Foreskin fibroblast (primary cell): ENCODE measurements at places on chromosomes 2 and 18.

DNA sequence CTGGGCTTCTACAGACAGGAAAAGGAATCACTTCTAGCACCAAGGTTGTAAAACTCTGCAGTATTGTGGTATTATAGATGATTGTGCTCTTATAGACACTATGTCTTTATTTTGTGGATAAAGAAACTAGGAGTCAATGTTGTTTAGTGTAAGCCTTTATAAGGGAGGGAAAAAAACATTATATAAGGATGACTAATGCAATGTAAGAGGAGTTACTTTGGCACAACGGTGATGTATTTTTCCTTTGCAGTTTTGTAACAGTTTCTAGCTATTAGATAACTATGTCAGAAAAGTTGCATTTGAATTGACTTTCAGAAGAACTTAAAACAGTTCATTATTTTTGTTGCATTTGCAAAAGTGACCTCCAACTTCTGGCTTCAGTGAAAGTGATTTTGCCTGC lies 545.4 kb downstream of the CCDC85A start:
- no peak for DNase-seq

- DNase-seq: no peak
Observed at GRCh38 chr2:3075991-3076340, 301.7 kb downstream of the EIPR1 start.

GRCh38 chr2:227627769-227628168 lies 10.5 kb downstream of the SCYGR4 start:
- DNase-seq: no peak

DNA sequence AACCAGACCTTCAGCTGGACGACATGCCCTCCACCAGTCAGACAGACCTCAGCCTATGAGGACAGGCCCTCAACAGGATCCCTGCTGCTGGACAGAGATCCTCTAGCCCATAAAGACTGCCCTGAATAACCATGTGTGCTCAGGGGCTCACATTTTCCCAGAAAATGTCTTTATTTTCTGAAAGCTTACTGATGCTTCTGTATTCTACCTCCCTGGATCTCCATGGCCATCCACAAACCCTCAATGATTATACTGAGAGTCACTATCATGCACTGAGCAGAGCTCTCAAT lies 1.8 kb upstream of the PTPN18 start:
- no peak for DNase-seq

DNA sequence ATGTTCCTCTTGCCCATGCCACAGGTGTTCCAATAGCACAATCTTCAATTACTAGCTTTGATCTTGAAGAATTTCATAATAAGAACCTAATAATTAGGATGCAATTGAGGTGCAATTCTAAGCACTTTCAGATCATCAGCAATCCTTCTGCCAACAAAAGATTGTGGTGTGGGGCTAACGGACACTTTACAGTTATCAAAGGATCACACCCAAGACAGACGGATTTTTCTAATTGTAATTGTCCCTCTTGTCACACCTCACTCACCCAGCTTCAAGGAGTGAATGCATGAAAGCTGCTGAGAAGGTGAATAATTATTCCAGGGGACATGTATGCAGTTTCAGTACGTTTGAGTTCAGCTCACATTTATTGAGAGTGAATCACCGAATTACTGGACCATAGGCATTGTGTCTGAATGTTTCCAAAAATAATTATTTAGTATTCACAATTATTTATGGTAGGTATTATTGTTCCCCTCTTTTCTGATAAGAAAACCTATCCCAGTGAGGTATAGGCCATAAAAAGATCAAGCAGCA lies 438.5 kb upstream of the TRIB2 start:
- no peak for DNase-seq

- DNase-seq: no peak
Observed at GRCh38 chr2:13537771-13538349, 821.1 kb downstream of the TRIB2 start.

GRCh38 chr18:70423988-70424387 lies 135.1 kb downstream of the SOCS6 start:
- peak; percentile 51 for DNase-seq

DNA sequence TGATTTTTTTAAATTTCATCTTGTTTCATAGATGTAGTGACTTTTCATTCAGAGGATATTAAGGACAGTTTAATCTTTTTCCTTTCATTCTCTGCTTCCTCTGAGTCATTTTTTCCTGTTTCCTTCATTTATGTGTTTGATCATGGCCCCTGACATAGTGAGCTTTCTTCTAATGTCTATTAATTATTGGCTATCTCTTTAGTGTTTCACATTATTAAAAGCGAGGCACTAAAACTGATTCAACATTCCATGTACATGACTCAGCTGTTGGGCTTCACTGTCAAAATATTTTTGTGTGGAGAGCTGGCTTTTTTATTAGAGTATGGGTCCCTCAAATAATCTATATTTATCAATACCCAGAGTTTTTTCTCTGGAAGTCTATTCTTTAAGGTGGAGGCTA lies 125.8 kb downstream of the THSD7B start:
- DNase-seq: no peak

- no peak for DNase-seq
Observed at GRCh38 chr2:65487404-65487803, 55.0 kb upstream of the SPRED2 start.

DNA sequence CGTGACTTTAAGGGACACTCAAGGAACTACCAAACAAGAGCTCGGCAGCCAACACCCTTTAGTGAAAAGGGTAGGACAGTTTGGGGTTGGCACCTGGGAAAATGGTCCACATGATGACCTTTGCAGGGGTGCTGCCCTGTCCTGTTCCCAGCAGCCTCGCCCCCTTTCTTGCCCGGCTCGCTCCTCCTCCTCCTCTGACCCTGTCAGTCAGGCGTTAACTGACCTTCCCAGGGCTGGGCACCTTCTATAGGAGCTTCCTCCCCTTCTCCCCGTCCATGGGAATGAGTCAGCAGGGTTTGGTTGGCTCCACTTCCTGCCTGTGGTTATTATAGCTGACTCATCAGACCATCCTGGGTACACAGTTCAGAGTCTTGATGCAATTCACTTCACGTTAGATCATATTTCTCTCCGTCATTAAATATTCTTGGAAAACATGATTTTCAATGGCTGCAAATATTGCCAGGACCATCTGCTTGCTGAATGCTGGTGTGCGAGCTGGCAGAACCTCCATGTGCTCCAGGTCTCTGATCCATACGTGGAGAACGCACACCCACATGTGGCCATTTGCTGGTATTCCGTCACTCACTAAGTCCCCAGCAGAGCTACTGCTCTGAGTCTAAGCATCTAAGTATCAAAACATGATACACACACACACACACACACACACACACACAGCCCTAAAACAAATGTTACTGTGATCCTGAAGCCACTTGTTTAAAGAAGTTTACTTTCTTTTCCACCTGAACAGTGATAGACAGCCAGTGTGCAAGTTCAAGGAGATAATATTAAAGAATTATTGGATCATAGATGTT lies 185.0 kb downstream of the ANAPC1 start:
- DNase-seq: peak; percentile 99

DNA sequence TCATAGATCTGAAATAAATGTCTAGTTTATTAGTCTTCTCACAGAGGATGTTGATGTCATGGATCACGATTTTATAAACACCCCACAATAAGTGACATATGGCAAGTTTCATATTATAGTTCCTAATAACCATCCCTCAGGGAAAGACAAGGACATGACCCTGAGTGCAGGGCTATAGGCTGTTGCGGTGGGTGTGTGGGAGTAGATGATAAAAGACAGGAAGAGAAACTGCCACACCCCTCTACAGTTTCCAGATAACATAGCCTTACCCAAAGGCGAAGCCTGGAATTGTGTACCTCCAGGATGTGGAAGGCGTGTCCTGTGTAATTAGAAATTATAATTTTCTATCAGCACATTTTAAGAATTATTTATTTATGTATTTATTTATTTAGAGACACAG lies 2.4 kb upstream of the NEDD4L start:
- no peak for DNase-seq

DNA sequence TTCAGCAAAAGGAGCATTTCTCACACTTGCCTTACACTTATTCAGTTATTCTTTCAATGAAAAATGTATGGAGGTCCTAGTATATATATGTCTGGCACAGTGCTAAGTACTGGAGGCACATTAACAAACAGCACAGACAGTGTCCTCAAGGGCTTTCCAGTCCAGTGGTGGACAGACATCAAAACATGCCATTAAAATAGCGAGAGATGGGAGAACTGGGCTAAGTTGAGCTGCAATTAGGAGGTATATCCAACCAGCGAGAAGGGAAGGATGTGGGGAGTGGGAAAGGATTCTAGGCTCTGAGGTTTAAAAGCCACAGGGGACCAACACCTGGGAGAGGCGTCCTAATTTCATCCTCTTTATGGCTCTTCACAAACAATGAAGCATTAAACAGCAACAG lies 127.5 kb upstream of the TTC39C start:
- no peak for DNase-seq

- no peak for DNase-seq
Observed at GRCh38 chr2:240208096-240208495, 67.6 kb upstream of the OTOS start.

- DNase-seq: peak; percentile 25
Observed at GRCh38 chr2:126885751-126886210, 12.9 kb upstream of the TEX51 start.

- DNase-seq: no peak
Observed at GRCh38 chr2:211812587-211812986, 726.0 kb downstream of the ERBB4 start.

DNA sequence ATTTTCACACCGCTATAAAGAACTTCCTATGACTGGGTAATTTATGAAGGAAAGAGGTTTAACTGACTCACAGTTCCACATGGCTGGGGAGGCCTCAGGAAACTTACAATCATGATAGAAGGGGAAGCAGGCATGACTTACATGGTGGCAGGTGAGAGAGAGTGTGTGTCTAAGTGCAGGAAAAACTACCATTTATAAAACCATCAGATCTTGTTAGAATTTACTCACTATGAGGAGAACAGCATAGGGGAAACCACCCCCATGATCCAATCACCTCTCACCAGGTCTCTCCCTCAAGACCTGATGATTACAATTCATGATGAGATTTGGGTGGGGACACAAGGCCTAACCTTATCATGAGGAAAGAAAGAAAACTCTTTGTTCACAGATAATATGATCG lies 174.6 kb downstream of the SRBD1 start:
- no peak for DNase-seq

DNA sequence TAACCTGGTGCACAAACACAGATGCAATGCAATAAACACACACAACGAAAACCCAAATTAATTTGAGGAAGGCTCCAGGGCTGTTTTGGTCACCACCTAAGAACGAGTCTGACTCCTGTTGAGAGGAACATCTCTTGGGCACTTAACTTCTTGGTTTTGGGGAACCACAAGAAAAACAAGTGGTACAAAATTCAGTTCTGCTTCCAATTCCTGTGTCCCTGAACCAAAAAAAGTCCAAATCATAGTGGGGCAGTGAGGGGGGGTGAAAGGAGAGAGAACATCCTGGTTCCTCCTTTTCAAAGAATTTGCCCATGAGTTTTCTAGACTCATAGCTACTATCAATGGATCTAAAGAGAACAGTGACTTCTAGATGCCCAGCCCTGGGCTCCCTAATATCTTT lies 143.6 kb downstream of the COL4A4 start:
- DNase-seq: no peak

DNA sequence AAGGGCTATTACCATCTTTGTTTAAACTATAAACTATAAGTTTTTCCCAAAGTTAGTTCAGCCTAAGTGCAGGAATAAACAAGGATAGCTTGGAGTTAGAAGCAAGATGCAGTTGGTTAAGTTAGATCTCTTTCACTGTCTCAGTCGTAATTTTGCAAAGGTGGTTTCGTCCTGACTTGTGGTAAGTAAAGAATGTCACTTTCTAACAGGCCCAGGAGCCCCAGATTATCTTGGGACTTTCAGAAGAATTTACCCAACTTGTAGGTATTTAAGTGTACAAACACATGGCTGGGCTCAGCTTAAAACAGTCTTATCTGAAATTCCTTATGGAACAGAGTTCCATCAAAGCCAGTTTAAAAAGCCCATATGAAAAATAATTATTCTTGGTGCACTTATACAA lies 18.3 kb upstream of the FAM98A start:
- DNase-seq: no peak

DNA sequence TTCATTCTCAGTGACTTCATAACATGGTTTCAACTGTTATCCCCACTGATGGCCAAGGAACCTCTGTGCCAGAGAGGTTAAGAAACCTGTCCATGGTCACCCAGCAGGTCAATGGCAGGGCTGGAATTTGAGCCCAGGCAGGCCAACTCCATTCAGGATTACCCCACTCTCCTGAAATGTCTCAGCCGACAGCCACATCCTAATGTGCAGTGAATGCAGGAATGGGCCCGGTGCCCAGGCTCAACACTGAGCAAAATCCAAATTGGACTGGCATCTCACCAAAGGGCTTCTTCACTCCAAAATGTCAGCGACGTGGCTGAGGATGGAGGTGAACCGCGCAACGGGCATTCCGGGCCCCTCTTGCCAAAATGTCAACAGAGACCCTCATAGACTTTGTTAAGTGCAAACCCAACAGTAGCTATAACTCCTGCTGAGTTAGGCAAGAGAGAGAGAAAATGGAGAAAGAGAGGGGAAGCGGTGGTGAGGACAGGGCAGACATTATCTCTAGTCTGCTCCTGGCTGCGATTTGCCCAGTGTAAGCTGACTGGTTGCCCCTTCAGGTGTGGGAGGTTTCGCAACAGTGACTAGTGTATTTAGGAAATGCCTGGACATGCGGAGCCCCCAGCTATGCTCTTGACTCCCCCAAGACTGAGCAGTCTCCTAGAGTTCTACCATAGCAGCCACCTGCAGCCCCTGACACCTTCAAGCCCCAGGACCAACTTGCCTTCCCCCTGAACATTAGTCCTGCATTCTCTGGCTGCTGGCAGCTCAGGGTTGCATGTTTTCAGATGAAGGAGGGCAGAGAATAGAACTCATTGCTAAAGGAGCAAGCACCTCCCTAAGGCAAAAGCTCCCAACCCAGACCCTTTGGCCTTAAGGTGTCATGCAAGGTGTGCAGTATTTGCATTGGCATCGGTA lies 167.7 kb downstream of the ANAPC1 start:
- DNase-seq: peak; percentile 42

DNA sequence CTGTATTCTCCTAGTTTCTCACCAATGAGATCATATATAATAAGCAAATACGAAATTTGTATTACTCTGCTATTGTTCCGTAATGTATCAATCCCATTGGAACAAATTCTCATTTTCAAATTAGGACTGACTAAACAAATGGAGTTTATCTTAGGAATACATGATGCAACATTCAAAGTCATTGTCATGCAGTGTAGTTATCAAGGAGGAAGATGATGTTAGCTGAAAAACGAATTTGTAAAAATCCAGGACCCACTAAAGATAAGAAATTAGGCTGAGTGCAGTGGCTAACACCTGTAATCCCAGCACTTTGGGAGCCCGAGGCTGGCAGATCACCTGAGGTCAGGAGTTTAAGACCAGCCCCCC lies 14.9 kb downstream of the SEPTIN2 start:
- no peak for DNase-seq

GRCh38 chr2:96895746-96896651 lies 26.1 kb upstream of the SEMA4C start:
- DNase-seq: no peak

DNA sequence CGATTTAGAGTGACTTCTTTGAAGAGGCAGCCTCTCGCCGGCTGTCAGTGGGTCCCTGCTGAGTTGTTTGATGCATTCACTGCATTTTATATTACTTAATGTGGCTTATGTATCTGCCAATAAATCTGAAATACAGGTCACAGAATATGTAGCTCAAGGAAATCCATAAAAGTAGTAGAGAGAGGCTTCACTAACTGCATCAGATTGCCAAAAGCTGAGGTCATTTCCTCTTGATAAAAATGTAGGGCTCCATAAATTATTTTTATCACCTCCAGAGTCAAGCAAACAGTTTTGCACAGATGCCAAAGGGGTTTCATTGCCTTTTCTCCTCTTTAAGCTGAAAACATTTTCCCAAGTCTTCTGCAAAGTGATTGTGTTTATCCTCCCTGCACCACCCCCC lies 36.5 kb upstream of the CCDC93 start:
- DNase-seq: peak; percentile 8

GRCh38 chr2:200773083-200773482 lies 38.6 kb upstream of the BZW1 start:
- no peak for DNase-seq
